ENCODE measurements at places on chromosomes 11 and 22. TPM values are rescaled to one million over a fixed set of nuclear protein-coding genes. Genes with fewer than 3 reads are reported as not detected.

- no peak for DNase-seq
Observed at GRCh38 chr22:42889304-42889703, 32.2 kb upstream of the ARFGAP3 start.

DNA sequence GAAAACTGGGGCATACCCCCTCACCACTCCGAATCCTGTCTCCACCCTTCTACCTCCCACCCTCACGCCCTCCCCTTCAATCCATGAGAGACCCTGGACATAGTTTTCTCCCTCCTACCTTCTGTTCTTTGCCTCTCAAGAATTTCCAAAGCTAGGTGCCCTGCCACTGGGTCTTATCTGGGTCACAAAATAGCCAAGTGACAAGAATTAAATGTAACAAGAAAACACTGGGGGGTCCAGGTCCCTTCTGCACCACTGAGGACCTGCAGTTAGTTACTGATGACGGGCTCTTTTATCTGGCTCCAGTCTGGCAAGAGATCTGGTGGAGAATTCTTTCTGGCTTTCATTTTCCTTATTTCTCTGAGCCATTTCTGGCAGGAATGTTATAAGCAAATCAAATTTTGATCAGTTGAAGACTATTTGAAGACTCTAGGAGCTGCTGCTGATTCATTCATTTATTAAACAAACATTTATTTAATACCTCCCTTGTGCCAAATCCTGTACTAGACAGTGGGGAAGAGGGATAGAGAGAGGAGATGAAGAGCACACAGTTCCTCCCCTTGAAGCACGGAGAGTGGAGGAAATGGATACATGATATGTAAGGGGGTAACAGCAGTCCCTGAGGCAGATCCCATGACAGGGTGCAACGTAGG, 135.2 kb downstream of the RRAS2 start:
- DNase-seq: no peak

- DNase-seq: no peak
Observed at GRCh38 chr22:41288245-41288946, 2.4 kb upstream of the RANGAP1 start.

IGLL1 gene
- total RNA-seq: not detected

DNA sequence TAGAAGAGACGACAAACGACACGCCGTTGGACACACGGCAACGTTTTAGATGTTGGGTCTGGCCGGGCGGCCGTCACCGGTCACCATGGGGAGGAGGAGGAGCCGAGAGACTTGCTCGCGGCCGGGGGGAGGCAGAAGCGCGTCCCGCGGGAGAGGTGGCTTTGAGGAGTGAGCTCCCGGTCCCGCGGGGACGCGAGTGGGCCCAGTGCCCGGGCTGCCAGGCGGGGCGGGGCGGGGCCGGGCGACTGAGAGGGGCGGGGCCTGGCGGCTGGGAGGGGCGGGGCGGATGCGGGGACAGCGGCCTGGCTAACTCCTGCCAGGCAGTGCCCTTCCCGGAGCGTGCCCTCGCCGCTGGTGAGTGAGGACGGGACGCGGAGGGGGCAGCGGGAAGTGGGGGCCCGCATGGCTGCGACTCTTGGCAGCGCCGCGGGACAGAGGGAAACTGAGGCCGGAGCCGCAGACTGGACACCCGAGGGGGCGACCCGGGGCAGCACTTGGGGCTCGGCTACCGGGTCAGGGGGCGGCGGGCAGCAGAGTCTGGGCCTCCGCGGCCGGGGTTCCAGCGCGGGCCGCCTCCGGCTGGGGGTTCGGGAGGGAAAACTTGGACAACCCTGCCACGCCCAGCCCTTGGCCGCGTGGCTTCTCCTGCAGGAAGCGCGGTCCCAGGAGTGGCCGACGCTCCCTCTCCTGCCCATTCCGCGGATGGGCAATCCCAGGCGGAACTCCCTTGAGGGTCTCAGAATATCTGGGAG, at the start of gene TSPO:
TSS of gene TSPO (plus strand) at position 309 of the 752 bp plus-strand sequence. CDS start 7,680 bp downstream, outside the sequence.
- DNase-seq: peak; percentile 81

DNA sequence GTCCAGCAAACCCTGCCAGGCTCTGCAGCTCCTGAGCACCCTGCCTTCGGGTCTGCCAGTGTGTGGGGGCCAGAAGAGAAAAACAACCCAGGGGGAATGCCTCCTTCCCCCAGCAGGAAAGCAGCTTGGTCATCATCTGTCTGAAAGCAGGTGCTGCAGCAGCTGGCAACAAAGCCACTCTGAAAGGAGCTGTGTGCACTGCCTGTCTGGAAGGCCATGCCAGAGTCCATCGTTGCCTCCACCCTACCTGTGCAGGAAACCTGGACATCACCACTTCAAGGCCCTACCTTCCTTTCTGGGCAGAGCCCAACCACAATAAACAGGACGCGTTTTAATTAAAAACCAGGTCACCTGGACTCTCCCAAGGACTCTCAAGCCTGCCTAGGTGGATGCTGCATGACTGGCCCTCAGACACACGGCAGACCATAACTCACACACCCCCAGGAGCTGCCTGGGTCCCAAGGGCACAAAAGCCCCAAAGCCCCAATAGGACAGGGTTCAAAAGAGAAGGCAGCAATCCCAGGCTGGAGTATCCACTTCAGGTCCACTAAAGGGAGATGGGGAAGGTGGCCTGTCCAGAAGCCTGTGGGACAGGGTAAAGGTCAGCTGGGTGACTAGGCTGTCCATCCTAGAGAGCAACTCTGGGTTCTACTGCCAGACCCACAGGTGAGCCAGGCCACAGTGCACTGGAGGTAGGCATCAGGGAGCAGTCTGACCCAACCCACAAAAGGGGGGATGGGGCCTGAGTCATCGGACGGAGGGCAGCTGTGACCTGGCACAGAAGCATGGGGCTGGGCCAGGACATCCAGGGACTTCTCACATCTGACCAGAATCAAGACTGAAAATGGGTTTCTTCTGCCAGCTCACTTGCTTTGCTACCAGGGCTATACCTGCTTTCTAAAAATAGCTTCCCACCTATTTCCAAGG, 6.1 kb downstream of the GNB1L start:
- DNase-seq: no peak

PSMA1 gene
- total RNA-seq: 330 TPM

AMPD3 gene
- 26.3 TPM for total RNA-seq

MISFA gene
- total RNA-seq: 3.0 TPM

- no peak for DNase-seq
Observed at GRCh38 chr22:30720263-30720837, 25.7 kb downstream of the OSBP2 start.
